ENCODE measurements at places on chromosomes 5 and 9.
A peak's percentile ranks its signal among the peaks of the same experiment; 100 is the strongest.

DNA sequence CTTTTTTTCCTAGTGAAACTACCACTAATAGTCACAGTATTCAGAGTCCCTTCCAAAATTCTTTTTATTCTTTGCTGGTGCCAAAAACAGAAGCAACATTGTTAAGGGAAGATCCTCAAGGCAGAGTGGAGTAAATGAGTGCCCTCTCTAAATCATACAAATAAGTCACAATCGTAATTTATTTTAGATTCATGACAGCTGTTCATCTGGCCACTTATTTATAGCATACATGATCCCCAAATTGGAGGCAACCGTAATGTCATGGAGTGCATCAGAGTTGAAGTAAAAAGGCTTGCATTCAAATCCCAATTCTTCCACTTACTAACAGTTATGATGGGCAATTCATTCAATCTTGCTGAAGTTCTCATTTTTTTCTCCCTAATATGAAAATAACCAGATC lies 33.4 kb downstream of the POLK start:
- DNase-seq, result no peak

DNA sequence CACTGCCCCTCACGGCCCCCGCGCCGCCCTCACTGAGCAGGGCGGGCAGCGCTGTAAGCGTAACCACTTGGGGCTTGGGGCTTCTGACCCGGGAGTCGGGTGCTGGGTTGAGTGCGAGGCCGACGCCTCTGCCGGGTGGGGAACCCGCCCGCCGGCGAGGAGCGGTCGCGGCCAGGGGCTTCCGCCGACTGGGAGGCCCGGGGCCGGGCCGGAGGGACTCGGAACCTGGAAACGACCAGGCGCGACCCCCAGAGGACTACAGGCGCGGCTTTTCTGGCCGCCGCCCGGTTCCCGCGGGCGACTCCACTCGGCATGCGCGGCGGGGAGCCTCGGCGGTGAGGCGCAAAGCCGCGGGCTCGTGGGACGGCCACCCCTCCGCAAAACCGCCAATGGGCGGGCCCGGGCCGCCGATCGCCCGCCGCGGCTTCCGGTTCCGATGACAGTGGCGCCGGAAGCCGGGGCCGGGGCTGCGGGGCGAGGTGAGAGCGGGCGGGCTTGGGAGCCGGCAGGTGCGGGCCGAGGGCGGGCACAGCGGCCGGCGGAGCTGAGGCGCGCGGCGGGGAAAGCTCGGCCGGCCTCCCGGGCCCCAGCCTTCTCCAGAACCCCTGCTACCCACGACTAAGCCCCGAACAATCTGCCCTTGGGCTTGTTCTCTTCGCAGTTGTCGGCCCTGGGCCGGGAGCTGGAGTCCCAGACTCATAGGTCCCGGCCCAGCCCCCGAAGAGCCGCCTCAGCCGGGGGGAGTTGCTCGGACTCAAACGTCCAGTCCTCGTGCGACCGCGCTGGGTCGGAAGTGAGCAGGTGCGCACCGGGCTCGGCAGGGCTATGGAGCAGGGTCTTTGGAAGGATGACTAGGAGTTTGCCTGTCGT lies at the start of gene RMND5B:
RMND5B (plus strand) TSS at position 439 of the 870 bp plus-strand sequence. CDS start 7,106 bp downstream, outside the sequence.
- peak; percentile 80 for DNase-seq

GRCh38 chr5:65811004-65811403 lies 89.0 kb downstream of the NLN start:
- no peak for DNase-seq

GRCh38 chr9:78118742-78119473 lies 87.3 kb upstream of the GNAQ start:
- no peak for DNase-seq

DNA sequence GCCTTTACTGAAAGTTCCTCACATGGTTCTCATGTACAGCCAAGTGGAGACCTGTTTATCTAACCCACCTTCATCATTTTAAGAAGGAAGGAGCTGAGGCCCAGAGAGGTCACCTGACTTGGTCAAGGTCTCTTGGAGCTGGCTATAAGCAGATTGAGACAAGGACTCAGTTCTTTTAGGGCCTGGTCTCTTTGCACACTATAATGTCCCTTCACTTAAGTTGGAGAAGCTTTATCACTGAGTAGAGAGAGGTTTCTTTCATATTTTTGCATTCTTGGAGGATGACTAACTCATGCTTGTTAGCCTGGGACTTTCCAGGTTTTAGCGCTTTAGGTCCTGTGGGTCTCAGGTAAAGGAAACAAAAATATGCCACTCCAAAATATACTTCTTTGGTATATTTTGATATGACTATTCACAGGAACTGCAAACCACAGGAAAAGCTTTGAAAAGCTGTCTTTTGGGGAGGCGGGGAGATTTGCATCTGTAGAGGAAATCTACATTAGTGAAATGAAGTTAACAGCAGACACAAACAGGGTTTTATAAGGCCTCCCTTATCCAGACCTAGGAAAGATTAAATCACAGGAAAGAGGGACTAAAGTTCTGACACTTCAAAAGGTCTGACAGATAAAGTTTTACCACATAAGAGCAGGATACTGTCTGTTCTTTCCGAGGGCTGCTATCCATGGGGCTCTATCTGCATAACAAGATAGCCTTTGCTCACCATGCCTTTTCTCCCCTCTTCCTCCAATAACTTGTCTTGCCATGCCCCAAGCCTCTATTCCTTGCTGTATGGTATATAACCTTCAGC lies 95.8 kb upstream of the ANKRD55 start:
- no peak for DNase-seq

GRCh38 chr5:135138116-135138850 lies 104.3 kb upstream of the PITX1 start:
- no peak for DNase-seq

DNA sequence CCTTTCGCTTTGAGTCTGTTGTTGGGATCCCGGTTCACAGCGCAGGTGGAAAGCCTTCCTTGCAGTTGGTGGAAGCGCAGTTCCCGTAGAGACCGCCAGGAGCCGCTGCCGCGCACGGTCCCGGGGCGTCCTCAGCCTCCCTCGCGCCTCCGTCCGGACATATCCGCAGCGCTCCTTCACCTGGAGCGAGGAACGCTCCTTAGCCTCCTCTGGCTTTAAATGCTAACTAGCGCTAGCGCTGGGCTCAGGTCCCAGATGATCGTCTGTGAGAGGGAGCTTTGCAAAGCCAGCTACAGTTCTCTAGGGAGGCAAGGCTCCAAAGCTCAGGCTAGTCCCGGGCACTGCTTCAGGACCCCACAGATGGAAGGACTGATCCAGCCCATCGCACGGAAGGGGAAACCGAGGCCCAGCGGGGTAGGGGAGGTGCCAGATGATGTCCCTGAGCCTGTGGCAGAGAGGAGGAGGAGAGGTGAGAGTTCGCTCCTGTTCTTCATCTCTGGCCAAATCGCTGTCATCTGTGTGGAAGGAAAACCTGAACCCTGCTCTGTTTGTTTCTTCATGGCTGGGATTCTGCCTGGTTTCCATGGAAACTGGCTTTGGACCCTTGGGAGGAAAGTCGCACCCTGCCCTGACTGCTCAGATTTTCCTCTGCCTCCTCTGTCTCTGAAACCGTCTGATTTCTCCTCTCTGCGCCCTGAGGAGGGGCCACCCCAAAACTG lies 31.4 kb downstream of the COL15A1 start:
- peak; percentile 64 for DNase-seq
